ENCODE measurements at places on chromosomes 1 and 21.

- no peak for DNase-seq
These were observed 4.4 kb downstream of the FOXD3 start for GRCh38 chr1:63326473-63327380.

- no peak for DNase-seq
These were observed 7.6 kb downstream of the ENO1 start for GRCh38 chr1:8870616-8871538.

DNA sequence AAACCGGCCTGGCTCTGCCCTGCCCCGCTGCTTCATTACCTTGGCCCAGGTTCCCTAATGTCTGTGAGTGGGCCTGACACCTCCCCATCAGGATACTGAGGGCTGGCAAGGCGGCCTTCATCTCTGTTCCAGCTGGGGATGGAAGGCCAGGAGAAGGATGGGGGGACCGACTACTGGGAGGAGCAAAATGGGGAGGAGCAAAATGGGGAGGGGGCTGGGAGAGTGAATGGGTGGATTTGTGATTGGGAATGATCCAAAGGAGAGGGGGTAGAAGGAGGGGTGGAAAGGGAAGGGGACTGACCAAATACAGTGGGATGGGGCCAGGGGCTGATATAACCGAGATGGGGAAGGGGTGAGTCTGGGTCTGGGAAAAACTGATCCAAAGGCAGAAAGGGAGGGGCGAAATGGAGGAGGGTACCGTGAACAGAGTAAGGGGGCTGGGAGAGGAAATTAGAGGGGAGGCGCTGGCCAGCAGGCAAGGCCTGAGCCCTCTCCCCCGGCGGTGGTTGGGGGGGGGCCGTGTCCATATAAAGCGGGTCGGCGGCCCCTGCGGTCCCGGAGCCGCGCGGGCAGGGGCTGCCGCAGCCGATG, at the start of gene FOXE3:
Gene FOXE3, plus strand, starts transcription at position 558 of the 591 bp plus-strand sequence. Its CDS starts 31 bp downstream, at position 589.
- DNase-seq = no peak

DNA sequence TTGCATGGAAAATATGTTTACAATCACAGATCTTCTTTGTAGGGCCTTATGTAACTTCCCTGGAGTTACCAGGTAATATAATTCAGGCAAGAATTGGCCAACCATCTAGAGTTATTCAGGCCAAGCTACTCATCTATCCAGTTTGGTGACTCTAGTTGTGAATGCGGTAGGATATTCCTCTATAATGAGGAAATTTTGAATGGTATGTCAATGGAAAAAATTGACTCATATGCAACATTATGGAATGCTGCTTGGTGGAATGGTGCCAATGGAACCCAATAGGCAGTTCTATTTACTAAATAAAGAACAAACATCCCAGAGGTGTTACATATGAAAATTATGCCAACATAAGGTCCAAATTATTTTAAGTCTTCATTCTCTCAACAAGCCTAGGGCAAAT, 5.6 kb upstream of the TNFSF18 start:
- no peak for DNase-seq

GRCh38 chr1:100834777-100835660, 59.6 kb downstream of the EXTL2 start:
- no peak for DNase-seq

DNA sequence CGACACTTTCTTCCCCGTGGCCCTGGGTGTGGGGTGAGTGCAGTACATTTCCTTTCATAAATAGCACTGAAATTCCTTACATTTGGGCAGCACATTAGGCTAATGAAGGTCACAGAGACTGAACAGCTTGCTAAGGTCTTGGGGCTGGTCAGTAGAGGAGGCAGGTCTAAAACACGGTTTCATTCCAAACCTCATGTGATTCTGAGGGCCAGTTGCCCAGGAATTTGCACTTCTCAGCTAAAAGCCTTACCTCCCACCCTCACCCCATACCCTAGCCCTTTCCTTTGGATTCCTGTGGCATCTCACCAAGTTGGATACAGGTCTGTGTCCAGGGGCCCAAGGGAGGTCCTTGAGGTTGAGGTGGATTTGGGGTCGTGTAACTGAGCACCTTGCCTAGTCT, 147.8 kb upstream of the CD34 start:
- DNase-seq = no peak

DNA sequence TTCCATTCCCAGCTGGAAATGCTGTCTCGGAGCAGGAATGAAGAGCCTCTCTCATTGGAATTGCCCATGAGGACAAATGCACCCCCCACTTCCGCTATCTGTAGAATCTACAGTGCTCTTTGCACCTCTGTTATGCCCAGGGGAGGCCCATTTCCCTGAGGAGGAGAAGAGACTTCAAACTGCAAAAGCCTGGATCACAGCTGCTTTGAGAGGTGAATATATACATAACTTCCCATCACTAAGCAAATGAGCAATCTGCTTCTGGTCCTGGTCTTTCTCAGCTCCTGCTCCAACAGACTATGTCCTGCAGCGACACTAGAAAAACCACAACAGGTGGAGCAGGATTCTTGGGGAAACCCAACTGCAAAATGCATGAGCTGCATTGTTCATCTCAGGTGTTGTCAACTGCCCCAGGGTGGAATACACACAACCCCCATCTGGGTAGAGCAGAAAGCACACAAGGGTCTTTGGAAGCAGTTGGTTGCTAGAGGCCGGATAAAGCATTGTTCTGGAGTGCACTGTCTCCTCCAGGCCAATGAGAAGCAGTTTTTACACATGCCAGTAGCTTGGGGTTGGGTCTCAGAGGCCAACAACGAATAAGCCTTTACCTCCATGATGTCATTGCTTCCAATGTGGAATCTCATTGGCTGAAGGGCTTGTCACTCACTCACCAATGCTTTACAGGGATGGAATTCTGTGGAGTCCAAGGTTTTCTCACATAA, 67.7 kb upstream of the RAB4A start:
- DNase-seq = no peak

- DNase-seq = no peak
These were observed 6.0 kb downstream of the DPT start for GRCh38 chr1:168723000-168723399.

DNA sequence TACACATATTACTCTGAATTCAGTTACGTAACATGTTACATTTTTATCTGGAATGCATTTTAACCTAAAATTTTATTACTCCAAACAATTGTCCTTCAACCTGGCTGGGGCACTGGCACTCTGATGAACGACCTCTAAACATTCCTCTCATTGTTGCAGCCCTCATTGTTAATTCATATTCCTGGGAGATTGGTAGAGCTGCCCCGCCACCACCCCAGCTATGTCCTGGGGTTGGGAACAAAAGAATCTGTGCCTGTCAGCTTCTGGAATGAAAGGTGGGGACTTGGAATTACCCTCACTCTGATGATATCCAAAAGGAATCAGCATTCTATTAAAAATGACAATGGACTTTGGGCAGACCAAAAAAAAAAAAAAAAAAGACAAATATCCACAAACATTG, 38.0 kb upstream of the DESI2 start:
- no peak for DNase-seq

DNA sequence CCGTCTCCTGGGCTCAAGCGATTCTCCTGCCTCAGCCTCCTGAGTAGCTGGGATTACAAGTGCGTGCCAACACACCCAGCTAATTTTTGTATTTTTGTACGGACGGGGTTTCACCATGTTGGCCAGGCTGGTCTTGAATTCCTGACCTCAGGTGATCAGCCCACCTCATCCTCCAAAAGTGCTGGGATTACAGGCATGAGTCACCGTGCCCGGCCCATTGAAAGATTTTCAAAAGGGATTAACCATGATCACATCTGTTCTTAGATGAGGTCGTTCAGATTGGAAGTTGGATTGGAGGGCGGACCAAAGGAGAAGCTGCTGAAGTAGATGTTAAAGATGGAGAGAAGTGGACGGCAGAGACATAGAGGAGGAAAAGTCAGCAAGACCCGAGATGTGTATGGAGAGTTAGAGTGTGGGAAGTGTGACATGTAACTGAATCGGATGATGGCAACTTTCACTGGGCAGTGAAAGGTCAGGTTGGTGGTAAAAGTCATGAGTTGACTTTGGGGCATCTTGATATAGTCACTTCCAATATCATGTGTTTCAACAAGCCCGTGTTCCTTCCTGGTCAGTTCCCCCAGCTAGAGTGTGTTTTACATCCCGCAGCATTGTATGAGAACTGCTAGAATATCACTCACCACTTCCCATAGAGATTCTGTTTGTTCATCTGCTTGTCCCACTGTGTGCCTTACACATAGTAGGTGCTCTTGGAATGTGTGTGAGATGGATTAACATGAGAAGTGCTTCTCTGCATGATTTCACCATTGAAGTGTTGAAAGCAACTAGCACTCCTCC, 54.4 kb upstream of the TINAGL1 start:
- DNase-seq = no peak

DNA sequence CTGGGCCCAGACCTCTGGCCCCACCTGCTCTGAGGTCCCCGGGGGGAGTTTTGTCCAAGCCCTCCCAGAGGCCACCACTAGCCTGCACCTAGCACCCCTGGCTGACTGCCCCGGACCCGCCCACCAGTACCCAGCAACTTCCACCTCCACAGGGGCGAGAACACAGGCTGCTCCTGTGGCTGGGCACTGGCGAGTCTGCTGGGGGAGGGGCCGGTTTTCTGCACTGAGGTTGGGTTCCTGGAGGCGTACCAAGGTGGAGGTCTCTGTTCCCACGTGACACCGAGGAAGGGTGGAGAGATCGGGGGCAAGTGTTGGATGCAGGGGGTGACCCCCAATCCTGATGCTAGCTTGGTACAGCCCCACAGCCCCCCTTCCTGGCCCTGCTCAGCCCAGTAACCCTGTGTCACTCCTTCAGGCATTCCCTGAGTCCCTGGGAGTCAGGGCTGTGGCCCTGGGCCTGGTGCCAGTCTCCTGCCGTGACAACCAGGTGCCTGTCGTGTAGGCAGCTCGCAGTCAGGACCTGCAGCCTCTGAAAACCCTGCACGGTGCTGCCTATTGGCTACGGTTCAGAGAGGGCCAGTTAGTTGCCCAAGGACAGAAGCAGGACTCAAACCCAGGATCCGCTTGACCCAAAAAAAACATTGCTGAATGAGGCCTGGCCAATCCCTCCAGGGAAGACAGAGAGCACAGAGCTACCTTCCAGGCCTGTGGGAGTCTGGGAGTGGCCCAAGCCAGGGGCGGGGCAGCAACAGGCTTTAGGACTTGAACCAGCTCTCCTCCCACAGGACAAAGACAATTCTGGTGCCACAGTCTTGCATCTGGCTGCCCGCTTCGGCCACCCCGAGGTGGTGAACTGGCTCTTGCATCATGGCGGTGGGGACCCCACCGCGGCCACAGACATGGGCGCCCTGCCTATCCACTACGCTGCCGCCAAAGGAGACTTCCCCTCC, 3.1 kb downstream of the ESPN start:
- DNase-seq = no peak

All from stimulated activated CD4-positive, alpha-beta T cell treated with anti-CD3 and anti-CD28 coated beads, Interleukin-12 subunit alpha, Interleukin-12 subunit beta, amount 100 ng/mL, for 4 hours (primary cell).